Esophagus squamous epithelium (tissue), 5 donors: ENCODE measurements at places on chromosomes 6 and 20.

DNA sequence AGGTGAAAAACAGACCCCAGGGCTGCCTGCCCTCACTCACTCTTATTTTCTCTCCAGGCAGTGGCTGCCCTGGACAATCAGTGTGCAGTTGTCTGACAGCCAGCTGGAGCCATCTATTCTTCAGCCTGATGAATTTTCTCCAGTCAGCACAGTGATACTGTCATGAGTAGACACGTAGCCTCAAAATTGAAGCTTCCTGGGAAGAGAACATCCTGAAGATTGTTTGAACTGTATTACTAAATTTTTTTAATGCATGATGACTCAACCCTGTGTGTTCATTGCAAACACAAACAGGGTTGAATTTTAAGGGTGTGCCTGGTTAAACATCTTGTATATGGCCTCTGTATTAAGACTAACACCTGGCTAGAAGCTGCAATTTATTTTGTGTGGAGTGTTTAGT, 49.8 kb upstream of the STXBP5 start:
- DNase-seq: no peak

GRCh38 chr6:152948150-152948768, 34.6 kb downstream of the FBXO5 start:
- DNase-seq: no peak

DNA sequence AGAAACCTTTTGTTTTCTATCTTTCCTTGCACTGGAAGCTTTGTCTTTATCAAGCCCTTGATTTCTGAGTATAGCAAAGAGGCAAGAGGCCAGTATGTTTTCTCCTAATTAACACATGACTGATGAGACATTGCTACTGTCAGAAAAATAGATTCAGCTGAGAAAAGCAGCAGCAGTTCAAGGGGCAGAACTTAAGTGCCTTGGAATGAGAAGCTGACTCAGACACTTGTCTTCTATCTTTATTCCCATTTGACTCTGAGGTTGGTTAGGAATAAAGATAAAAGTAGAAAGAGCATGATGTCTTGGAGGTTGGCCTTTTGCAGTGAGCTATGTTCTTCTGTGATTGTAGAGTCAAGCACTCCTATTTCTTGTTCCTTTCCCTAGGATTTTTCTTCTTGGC, 79.1 kb upstream of the MAN1A1 start:
- no peak for DNase-seq

- no peak for DNase-seq
These were observed 129.1 kb upstream of the SMLR1 start for GRCh38 chr6:130697995-130698535.

- DNase-seq: no peak
These were observed 96.6 kb downstream of the CDKAL1 start for GRCh38 chr6:20630617-20631548.

DNA sequence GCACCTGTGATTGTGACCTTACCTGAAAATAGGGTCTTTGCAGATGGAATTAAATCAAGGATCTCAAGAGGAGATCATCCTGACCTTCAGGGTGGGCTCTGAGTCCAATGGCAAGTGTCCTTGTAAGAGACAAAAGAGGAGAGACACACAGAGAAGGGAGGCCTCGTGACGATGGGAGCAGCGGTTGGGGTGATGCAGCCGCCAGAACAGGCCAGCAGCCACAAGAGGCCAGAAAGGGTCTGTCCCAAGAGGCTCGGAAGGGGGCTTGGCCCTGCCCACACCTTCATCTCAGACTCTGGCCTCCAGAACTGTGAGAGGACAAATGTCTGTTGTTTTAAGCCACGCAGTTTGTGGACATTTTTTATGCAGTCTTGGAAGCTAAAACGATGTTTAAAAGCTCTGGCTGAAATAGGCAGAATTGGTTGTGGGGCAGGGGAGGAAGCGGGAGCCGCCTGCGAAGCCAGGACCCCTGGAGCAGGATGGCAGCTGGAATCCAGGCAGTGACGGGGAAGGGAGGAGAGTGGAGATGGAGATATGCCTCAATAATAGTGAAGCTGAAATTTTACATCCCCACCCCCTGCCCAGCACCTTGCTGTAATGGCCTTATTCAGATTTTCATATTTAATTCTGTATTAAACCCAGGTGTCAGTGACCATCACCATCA, 216.4 kb downstream of the ANKRD60 start:
- DNase-seq: no peak

DNA sequence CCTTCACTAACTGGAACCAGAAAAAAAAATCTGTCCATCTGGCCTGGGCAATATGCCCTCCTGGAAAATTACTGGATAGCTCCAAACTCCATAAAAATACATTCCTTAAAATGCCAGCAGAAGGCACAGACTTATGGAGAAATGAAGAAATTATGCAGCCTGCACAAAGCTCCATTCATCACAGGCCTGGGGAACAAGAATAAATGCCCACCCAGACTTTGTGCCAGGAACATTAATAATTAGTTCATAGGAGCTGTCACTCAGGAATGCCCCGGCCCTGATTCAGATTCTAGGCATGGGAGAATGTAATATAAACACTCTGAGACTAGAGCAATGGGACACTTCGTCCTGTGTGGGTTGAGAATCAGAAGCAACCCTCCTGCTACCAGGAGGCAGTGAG, 199.3 kb downstream of the OTOR start:
- no peak for DNase-seq
